ENCODE measurements at places on chromosomes 12 and 14. TPM values are rescaled to one million over a fixed set of nuclear protein-coding genes. Genes with fewer than 3 reads are reported as not detected.
A peak's percentile ranks its signal among the peaks of the same experiment; 100 is the strongest.

DNA sequence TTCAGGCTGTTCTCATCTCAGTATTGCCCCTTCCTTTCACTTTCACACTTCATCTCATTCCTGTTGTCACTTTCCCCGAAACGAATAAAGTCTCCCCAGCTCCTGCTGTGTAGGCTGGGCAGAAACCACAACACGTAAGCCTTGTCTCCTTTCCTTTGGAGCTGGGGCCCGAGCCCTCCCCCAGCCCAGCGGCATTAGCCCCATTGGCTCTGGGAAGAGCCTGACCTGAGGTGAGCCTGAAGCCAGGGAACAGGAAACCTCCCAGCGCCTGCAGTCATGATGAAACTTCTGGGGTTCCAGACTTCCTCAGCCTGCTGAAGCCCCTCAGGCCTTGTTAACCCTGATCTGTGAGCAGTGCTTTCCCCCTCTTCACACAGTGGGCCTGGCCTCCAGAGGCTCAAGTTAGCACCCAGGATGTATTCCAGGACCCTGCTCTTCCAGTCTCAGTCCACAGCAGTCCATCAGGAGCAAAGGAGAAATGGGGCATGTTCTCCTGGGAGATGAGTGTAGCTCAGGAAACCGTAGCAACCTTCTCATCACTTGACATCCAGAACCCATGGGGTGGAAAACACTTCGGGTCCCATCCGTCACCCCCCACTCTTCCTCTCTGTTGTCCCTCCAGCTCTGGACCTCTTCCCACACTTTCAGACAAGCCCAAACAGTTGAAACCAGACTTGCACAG is 21.8 kb downstream of the VASH1 start:
- H3K27ac ChIP-seq, result no peak overlapping the region
- peak; percentile 65 for DNase-seq
- H3K27me3 ChIP-seq, result no peaks in the 10 kb centered on the region
- H3K36me3 ChIP-seq, result no peaks in the 10 kb centered on the region

GRCh38 chr12:65958456-65958855 is 134.2 kb downstream of the HMGA2 start:
- DNase-seq, result no peak
- no peaks in the 10 kb centered on the region for H3K27me3 ChIP-seq
- H3K4me1 ChIP-seq, result no peaks in the 10 kb centered on the region
- H3K4me3 ChIP-seq, result no peak overlapping the region
- no peaks in the 10 kb centered on the region for H3K36me3 ChIP-seq

Gene NANOG
- total RNA-seq, result 0.32 TPM

Gene TPCN1
- 65.9 TPM for total RNA-seq

DNA sequence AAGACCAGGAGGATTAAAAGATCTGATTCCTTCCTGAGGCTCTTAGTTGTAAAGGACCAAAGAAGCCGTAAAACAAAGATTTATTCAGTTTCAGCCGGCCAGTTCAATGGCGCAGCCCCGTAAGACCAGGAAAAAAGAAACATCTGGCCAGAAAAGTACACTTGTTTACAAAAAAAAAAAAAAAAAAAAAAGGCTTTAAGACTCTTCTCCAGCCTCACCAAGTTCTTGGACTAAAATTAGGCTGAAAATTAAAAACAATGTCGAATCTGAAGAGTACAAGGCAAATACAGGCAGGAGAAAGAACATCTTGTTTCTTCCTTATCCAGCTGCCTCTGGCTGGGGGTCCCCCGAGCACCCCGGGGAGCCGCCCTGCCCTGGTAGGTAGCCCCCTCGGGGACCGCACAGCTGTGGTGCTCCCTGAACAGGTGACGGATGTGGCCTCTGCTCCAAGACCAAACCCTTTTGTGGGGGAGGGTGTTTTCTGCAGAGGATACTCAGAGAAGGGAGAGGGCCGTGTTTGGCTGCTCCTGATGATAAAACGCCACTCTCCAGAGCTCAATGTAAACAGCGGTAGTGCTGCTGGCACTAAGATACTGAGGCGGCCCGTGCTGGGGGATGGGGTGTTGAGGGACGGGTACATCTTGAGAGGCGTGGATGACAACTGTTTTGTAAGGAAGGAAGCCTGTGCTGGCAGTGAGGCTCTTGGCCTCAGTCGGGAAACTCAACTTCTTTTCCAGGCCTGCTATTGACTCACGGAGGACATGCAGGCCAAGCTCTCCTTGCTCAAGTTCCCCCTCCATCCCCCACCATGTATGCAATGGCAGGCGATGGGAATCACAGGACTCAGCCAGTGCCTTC is 201.0 kb upstream of the DIO3 start:
- H3K27me3 ChIP-seq, result no peaks in the 10 kb centered on the region
- peak; percentile 55 for DNase-seq
- no peaks in the 10 kb centered on the region for H3K4me1 ChIP-seq
- no peak overlapping the region for H3K27ac ChIP-seq
- no peak overlapping the region for H3K4me3 ChIP-seq

DNA sequence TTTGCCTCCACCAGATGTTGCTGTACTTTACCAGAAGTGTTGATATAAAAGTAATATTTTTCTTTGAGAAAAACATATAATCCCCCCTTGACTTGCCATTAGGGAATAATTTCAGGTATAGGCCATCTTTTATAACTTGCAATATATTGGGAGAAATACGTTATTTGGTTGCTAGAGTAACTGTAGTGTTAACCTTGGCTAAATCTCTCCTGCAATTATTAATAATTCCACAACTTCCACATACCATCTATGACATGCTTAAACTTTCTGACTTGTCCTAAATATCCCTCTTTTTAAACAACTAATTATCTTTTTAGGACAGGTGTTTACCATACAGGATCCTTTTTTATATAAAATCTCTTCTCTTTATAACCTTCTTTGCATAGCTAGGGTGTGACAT is 1048.2 kb downstream of the SLC16A7 start:
- no peaks in the 10 kb centered on the region for H3K27me3 ChIP-seq
- H3K36me3 ChIP-seq, result no peaks in the 10 kb centered on the region
- H3K4me1 ChIP-seq, result no peaks in the 10 kb centered on the region
- no peak overlapping the region for H3K27ac ChIP-seq
- DNase-seq, result no peak
- H3K4me3 ChIP-seq, result no peak overlapping the region

DNA sequence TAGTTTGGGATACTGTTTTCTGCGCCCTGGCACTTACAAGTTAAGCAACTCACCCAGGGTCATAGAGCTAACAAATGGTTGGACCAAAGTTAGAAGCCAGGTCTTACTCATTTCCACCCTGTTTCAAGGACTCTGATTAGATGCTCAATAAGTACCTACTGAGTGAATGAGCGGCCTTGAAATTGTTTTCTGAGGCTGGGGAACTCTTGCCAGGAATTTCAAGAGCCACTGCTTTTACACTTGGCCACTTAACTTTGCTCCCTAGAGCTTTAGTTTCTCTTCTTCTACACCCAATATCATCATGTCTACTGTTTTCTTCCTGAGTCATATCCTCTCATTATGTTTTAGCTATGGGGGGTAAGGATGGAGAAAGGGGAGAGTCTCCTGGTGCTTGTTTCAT is 431.6 kb downstream of the ZFP36L1 start:
- H3K4me3 ChIP-seq, result no peak overlapping the region
- no peaks in the 10 kb centered on the region for H3K36me3 ChIP-seq
- DNase-seq, result no peak
- no peak overlapping the region for H3K27ac ChIP-seq
- no peaks in the 10 kb centered on the region for H3K27me3 ChIP-seq

DNA sequence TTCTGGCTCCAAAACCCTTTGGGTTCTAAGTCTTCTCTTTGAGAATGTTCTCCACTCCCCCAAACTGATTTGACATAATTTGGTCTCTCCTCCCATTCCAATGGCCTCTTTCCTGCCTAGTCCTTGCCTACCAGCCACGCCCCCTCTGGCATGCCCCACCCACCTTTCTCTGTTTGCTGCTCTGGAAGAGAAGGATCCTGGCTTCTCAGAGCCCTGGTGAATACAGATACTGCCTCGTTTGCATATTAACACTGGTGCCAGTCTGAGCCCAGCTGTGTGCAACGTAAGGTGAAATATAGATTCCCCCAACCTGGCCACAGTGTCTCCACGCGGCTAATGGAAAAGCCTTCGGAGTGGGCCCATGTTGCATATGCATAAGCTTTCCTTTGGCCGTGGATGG is 79.7 kb downstream of the PAPOLA start:
- H3K4me1 ChIP-seq, result no peaks in the 10 kb centered on the region
- no peak overlapping the region for H3K27ac ChIP-seq
- H3K27me3 ChIP-seq, result no peaks in the 10 kb centered on the region
- no peak overlapping the region for H3K4me3 ChIP-seq
- no peaks in the 10 kb centered on the region for H3K36me3 ChIP-seq

DNA sequence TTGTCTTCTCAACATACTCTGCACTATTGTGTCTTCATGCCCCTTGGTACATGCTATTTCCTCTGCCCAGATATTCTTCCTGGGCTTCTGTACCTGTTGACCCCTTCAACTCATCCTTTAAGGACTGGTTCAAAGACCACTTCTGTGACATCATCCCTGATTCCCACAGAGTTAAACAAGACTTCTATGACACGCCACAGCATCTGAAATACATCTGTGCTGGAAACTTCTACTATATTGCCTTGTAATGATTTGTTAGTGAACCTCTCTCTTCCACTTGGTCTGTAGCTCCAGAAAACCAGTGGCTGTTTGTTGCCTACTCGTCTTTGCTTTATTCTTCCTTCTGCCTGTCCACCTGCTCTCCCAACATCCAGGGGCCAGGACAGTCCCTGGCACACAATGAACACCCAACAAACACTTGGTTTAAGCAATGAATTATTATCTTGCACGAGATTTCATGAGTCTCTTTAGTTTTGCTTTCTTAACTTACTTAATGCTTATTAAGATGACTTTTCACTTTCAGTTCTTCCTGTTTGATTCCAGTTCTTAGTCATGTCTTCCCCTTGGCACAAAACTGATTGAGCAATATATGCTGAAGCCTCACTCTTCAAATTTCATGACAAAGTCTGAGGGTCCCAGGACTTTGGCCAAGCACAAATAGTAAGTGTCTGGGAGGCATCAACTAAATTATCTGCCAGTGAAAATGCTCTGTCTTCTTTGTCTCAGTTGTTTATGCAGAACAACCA is 485.9 kb downstream of the APAF1 start:
- H3K36me3 ChIP-seq, result no peaks in the 10 kb centered on the region
- DNase-seq, result no peak
- H3K27me3 ChIP-seq, result no peaks in the 10 kb centered on the region
- no peak overlapping the region for H3K27ac ChIP-seq

Gene C12orf50
- total RNA-seq, result 0.48 TPM

Gene LTB4R
- 8.2 TPM for total RNA-seq

Gene NINJ2
- 11.2 TPM for total RNA-seq

- H3K27ac ChIP-seq, result no peak overlapping the region
- no peaks in the 10 kb centered on the region for H3K36me3 ChIP-seq
- H3K4me1 ChIP-seq, result no peaks in the 10 kb centered on the region
- H3K4me3 ChIP-seq, result no peak overlapping the region
- H3K27me3 ChIP-seq, result no peaks in the 10 kb centered on the region
Measured at GRCh38 chr14:91817566-91818325, 49.6 kb downstream of the TC2N start.

GRCh38 chr12:116813271-116814041 is 67.8 kb downstream of the HRK start:
- no peak overlapping the region for H3K4me3 ChIP-seq
- DNase-seq, result no peak
- no peaks in the 10 kb centered on the region for H3K4me1 ChIP-seq
- H3K27me3 ChIP-seq, result no peaks in the 10 kb centered on the region

Gene GALNT8
- total RNA-seq, result 4.7 TPM

DNA sequence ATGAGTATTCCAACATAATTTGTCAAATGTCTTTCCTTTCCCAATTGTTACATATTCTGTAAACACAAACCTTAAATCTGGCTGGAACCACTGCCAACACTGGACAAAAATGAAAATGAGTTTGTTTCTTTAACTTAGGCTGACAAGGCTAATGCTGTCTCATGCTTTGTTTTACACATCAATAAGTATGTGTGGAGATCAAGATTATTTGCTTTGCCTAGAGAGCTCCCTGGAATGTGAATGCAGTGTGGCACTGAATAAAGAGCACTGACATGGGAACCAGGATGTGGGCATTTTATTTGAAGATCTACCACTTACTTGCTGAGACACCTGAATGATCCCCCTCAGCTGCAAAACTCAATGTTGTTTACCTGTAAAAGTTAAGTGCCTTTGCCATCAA is 61.7 kb downstream of the RALGAPA1 start:
- H3K27me3 ChIP-seq, result no peaks in the 10 kb centered on the region
- peaks cover 2% of the 10 kb centered on the region for H3K36me3 ChIP-seq
- no peaks in the 10 kb centered on the region for H3K4me1 ChIP-seq
- no peak overlapping the region for H3K4me3 ChIP-seq
- DNase-seq, result no peak

- DNase-seq, result no peak
- no peaks in the 10 kb centered on the region for H3K36me3 ChIP-seq
- H3K4me1 ChIP-seq, result no peaks in the 10 kb centered on the region
- no peak overlapping the region for H3K27ac ChIP-seq
- H3K27me3 ChIP-seq, result no peaks in the 10 kb centered on the region
Measured at GRCh38 chr12:22856178-22856577, 231.2 kb downstream of the ETNK1 start.

GRCh38 chr14:36702474-36702873 is 40.8 kb downstream of the PAX9 start:
- no peak overlapping the region for H3K4me3 ChIP-seq
- H3K27ac ChIP-seq, result no peak overlapping the region
- no peaks in the 10 kb centered on the region for H3K4me1 ChIP-seq
- H3K36me3 ChIP-seq, result no peaks in the 10 kb centered on the region
- no peak for DNase-seq

GRCh38 chr14:76848879-76849278 is 22.7 kb downstream of the LRRC74A start:
- H3K4me1 ChIP-seq, result no peaks in the 10 kb centered on the region
- DNase-seq, result no peak
- H3K36me3 ChIP-seq, result no peaks in the 10 kb centered on the region
- no peaks in the 10 kb centered on the region for H3K27me3 ChIP-seq
